Activated CD4-positive, alpha-beta memory T cell treated with anti-CD3 and anti-CD28 coated beads for 36 hours (primary cell): ENCODE measurements at places on chromosomes 12 and 14. TPM values are rescaled to one million over a fixed set of nuclear protein-coding genes. Genes with fewer than 3 reads are reported as not detected.

Gene GSC
- total RNA-seq, result not detected

Gene SLC2A3
- 310 TPM for total RNA-seq

Gene EEA1
- total RNA-seq, result 17.5 TPM

Gene PTCSC3
- total RNA-seq, result not detected

Gene CGRRF1
- total RNA-seq, result 15.1 TPM

Gene RNF212B
- not detected for total RNA-seq

Gene KERA
- total RNA-seq, result not detected

Gene ENO2
- 185 TPM for total RNA-seq

Gene TAS2R20
- 0.97 TPM for total RNA-seq

Gene PRIM1
- 75.3 TPM for total RNA-seq

Gene GYS2
- total RNA-seq, result not detected

Gene PIANP
- total RNA-seq, result 0.44 TPM

Gene SCN8A
- total RNA-seq, result 0.64 TPM

Gene FGF23
- not detected for total RNA-seq

Gene EML1
- 1.9 TPM for total RNA-seq

Gene DGLUCY
- total RNA-seq, result 54.3 TPM

Gene PLA2G1B
- not detected for total RNA-seq

Gene POLE2
- total RNA-seq, result 41.3 TPM

Gene TAS2R19
- 0.93 TPM for total RNA-seq

Gene PTHLH
- not detected for total RNA-seq

Gene GLI1
- total RNA-seq, result 0.07 TPM
